T-helper 9 cell (primary cell): ENCODE measurements at places on chromosomes 3 and 15.

- DNase-seq, result no peak
Measured at GRCh38 chr15:41891226-41891625, 2.6 kb downstream of the SPTBN5 start.

GRCh38 chr3:178518660-178519396 is 17.4 kb upstream of the KCNMB2 start:
- no peak for DNase-seq

DNA sequence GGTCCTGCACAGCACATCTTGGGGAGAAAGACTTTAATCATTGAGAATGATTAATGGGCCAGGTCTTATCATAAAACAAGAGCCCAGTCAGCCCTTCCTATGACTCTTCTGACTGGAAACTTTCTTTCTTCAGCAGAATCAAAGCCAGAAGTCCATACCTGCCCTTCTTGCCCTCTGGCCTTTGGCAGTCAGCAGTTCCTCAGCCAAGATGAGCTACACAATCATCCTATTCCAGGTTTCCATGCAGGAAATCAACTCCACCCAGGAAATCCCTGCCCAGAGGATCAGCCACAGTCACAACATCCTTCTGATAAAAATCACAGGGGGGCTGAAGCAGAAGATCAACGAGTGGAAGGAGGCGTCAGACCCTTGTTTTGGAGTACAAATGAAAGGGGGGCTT is 26.9 kb downstream of the ZNF589 start:
- no peak for DNase-seq

- DNase-seq, result no peak
Measured at GRCh38 chr3:35965908-35966307, 326.6 kb downstream of the ARPP21 start.

DNA sequence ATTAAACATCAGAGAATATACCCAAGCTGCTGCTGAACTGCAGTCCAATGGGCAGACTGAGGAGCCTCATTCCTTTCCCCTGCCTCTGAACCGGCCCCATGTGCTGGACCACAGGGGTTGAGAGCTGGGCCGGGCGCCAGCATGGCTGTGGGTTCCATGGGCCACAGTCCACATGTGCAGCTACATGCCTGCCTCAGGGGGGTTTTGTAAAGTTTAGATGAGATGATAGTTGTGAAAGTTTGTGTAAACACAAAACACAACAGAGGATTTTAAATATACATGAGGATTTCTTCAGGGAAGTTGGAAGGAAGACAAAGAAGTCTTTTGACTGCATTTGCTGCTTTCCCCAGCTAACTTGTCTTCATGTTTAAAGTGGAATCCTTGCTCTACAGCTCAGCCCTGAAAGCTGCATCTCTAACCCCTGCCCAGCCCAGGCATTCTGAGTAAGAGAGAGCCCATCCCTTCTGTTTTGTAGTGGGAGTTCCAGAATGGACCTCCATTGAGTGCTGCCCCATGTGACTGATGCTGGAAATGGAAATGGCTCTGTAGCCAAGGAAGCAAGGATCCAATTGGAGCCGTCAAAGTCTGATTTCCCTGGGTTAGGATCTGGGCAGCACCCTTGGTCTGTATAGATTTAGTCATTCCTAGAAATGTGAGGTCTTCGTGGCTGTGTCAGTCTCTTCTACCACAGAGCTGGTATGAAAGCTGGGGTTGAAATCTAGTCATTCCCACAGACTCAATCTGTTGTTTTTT is 17.5 kb downstream of the SLC12A8 start:
- no peak for DNase-seq

GRCh38 chr15:36777926-36778325 is 198.5 kb downstream of the CDIN1 start:
- DNase-seq, result no peak

GRCh38 chr15:79290642-79291275 is 8.2 kb downstream of the ANKRD34C start:
- DNase-seq, result no peak

DNA sequence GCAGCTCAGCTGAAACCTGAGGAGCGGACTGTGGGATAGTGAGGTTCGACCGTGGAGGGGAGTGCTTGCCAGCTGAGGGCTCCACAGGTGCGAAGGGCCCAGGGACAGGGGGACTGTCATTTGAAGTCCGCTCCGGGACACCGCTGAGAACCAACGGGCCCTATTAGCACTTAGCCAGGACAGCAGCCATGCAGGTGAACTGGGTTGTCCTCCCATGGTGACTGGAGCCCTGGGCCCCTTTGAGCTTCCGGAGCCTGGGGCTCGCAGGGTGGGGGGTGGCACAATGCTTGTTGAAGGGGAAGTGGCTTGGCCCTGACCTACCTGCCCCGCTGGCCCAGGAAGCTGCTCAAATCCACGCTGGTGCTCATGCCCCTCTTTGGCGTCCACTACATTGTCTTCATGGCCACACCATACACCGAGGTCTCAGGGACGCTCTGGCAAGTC is 24.7 kb downstream of the PTH1R start:
- DNase-seq, result no peak

GRCh38 chr3:152258448-152259393 is 10.0 kb upstream of the MBNL1 start:
- DNase-seq, result peak; percentile 53

DNA sequence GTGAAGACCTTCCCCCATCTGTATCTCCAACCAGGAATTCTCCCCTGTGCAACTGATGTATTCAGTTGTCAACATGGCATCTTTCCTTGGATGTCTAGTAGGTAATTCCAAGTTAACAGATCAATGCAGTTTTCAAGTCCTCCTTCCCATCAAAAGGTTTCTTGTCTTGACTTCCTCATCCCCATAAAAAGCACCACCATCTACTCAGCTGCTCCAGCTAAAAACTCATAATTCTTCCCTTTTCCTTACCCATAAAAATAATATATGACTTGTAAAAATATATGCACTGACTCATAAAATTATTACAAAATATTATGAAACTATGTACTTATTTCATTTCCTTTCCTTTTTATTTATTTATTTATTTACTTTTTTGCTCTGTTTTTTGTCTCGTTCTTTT is 5.0 kb upstream of the CAND2 start:
- no peak for DNase-seq

DNA sequence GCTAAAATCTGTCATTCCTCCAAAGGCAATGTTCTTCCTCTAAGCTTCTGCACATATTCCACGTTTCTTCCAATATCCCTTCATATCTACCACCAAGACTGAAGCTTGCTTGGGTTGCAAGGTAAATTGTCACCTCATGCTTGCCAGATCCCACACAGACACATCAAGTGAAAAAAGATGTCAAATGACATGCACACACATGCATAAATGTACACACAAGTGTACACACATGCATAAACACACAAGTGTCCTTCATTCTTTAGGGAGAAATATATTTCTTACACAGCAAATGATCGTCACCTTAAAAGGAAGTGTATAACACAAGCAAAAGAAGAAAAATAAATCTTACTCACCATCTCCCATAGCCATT is 59.4 kb downstream of the CLASP2 start:
- DNase-seq, result no peak

- DNase-seq, result no peak
Measured at GRCh38 chr3:45535665-45536064, 58.9 kb upstream of the LIMD1 start.

- DNase-seq, result no peak
Measured at GRCh38 chr15:94584833-94585244, 353.5 kb downstream of the MCTP2 start.

GRCh38 chr3:76264911-76265310 is 479.6 kb upstream of the ZNF717 start:
- DNase-seq, result no peak

- no peak for DNase-seq
Measured at GRCh38 chr15:28942046-28942445, 56.3 kb downstream of the APBA2 start.

DNA sequence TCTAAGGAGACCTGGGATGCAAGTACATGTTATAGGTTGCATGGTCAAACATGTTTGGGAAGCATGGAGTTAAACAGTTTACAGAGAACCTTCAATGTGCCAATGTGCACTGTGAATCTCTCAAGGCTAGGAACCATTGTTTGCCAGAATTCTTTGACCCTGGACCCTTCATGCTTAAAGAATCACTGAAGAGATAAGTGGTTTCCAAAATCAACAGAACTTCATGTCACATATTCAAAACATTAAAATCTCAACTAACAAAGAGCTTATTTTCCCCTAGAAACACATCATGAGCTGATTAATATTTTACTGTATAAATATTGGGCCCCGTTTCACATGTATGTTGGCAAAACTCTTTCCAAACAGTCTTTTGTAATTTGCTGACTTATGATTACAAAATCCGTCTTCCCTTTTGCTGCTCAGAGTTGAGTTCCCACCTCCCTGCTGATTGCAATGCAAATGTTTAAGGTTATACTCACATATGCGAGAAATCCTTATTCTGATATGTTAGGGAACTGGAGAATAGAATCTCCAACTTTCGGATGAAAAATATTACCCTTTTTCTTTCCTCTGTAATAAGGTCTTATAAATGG is 380.2 kb downstream of the DIPK2A start:
- DNase-seq, result no peak

- DNase-seq, result no peak
Measured at GRCh38 chr3:38519651-38520050, 23.5 kb downstream of the EXOG start.

DNA sequence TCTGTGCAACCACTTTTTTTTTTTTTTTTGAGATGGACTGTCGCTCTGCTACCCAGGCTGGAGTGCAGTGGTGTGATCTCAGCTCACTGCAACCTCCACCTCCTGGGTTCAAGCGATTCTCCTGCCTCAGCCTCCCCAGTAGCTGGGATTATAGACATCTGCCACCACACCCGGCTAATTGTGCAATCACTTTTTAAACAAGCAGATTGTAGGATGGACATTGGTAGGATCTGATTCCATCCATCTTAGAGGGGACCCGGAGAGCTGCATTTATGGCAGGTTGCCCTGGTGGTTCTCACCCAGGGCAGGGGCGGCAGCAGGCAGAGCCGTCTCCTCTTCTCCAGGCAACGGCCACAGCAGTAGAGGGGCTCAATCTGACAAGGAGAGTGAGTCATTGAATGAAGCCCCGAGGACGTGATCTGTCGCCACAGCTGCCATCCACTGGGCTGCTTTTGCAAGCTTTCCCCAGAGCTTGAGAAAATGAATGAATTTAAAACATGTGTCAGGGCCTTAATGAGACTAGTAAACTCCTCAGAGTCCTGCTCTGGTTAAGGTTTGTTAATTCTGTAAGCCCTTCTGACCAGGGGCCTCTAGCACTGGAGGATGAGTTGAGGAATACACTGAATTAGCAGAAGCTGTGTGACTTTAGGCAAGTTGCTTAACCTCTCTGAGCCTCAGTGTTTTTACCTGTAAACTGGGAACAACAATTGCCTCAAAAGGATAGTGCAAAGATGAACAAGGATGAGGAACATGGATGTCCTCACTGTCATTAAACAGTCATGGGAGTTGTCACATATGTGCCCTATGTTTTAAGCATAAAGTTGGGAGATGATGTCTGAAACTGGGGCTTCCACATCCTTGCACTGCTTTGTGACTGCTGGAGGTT is 129.1 kb downstream of the ASB7 start:
- DNase-seq, result no peak

- DNase-seq, result no peak
Measured at GRCh38 chr3:54309601-54310000, 187.2 kb downstream of the CACNA2D3 start.

DNA sequence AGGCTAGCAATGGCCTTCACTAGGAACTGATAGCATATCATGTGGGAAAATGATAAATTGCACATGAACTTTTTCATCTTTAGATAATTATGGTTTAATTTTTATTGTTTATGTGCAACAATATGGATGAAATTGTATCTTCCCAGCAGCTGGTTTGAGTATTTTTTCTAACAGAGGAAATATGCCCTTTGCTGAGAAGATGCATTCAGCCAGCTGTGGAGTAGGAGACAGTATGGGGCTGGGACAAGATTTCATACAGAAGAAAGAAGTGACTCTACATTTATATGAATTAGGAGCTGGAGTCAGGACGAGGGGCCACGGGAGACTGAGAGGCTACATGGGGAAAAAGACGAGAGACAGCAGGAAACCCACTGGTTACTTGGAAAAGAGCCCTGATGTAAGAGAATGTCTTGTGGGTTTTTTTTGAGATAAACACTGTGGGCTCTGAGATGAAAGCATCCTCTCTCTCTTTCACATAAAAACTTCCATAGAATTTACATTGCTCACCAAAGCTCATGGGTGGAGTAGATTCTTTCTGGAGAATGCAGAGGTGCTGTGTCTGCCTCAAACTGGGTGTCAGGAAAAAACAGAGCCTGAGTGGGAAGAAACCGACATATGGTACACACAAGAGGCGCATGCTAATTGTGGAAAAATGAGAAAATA is 115.2 kb upstream of the PDZRN3 start:
- no peak for DNase-seq

- DNase-seq, result no peak
Measured at GRCh38 chr3:170419557-170420087, 954 bp downstream of the CLDN11 start.

GRCh38 chr15:71512682-71513006 is 297.7 kb upstream of the NR2E3 start:
- DNase-seq, result no peak

GRCh38 chr15:62592920-62593319 is 427.8 kb upstream of the C2CD4B start:
- no peak for DNase-seq

GRCh38 chr15:60382773-60383674 is 14.8 kb downstream of the ANXA2 start:
- DNase-seq, result no peak

GRCh38 chr3:40720863-40721262 is 196.1 kb downstream of the ZNF621 start:
- DNase-seq, result no peak

- no peak for DNase-seq
Measured at GRCh38 chr3:8353364-8353763, 148.3 kb upstream of the LMCD1 start.

DNA sequence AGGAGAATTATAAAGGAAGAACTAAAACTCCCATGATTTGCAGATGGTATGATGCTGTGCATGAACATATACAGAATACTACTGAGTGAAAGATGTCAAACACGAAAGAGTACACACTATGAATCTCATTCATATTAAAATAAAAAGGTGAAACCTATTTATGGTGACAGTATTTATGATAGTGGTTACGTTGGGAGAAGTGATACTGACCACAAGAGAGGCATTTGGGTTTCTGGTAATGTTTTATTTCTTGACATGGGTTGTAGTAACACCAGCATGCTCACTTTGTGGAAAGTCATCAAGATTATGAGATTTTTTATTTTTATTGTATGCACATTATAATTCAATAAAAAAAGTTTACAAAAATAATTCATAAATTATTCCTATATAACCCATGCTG is 324.0 kb downstream of the GAP43 start:
- DNase-seq, result no peak

GRCh38 chr3:179156170-179156569 is 8.0 kb downstream of the PIK3CA start:
- no peak for DNase-seq

DNA sequence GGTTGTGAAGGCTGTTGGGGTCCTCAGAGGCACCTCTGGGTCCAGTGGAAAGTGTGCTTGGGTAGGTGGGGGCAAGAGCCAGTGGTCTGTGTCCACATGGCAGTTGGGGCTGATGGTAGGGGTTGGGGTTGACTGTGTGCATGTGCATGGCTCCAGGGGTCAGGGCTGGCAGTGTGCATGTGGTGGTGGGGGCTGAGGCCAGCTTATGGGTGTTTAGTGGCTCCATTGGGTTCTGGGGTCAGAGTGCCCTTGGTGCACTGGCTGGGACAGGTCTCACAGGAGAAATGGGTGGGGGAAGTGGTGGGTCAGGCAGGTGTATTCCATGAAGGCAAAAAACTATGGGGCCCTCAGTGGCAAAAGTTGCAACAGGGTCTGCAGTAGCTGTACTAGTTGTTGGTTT is 97.9 kb downstream of the EDEM1 start:
- DNase-seq, result no peak
